ENCODE measurements at places on chromosomes 6 and 20. TPM values are rescaled to one million over a fixed set of nuclear protein-coding genes. Genes with fewer than 3 reads are reported as not detected.
A peak's percentile ranks its signal among the peaks of the same experiment; 100 is the strongest.

GRCh38 chr20:24148372-24148771 is 159.8 kb upstream of the GGTLC1 start:
- DNase-seq, result no peak

GRCh38 chr6:32825966-32826365 is 9.2 kb upstream of the HLA-DOB start:
- DNase-seq, result no peak

- no peak for DNase-seq
Measured at GRCh38 chr20:17618673-17619013, 48.8 kb downstream of the DSTN start.

GRCh38 chr6:11362564-11362963 is 130.1 kb upstream of the NEDD9 start:
- no peak for DNase-seq

GRCh38 chr20:1533059-1533458 is 24.4 kb downstream of the SIRPD start:
- DNase-seq, result no peak

The CYP39A1 gene
- 2.1 TPM for total RNA-seq

DNA sequence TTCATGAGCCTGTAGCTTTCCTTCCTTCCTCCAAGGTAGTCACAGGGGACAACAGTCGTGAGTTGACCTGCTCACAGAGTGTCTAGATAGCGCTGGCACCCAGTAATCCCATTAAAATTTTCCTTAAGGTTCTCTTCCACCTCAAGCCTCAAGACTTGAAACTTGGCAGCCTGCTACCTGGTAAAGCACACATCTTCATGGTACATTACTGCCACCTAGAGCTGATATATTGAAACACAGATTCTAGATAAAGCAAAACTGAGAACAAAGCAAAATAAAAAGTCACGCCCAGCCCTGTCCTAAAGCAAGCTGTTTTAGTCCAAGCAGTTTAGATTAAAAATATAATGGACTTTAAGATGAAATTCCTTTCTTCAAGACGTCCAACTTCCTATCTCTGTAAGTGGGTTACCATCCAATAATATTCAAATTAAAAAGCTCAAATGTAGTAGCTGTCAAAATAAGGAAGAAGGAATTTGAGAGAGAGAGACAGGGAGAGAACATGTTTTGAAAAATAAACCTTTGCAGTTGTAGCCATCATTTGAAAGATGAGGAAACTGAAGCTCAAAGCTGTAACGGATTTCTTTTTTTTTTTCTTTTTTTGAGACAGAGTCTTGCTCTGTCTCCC is 50.7 kb upstream of the CD83 start:
- DNase-seq, result peak; percentile 54

The FITM2 gene
- total RNA-seq, result 4.4 TPM

The ASIP gene
- not detected for total RNA-seq

GRCh38 chr20:31845300-31845863 is at the start of gene FOXS1:
FOXS1 (minus strand) TSS chr20:31845604; CDS start chr20:31845542, 62 bp downstream.
- DNase-seq, result peak; percentile 61

GRCh38 chr6:169253337-169254238 is at the start of gene THBS2:
THBS2 (minus strand) TSS chr6:169253846; CDS start chr6:169250784, 3,062 bp downstream.
- DNase-seq, result no peak

DNA sequence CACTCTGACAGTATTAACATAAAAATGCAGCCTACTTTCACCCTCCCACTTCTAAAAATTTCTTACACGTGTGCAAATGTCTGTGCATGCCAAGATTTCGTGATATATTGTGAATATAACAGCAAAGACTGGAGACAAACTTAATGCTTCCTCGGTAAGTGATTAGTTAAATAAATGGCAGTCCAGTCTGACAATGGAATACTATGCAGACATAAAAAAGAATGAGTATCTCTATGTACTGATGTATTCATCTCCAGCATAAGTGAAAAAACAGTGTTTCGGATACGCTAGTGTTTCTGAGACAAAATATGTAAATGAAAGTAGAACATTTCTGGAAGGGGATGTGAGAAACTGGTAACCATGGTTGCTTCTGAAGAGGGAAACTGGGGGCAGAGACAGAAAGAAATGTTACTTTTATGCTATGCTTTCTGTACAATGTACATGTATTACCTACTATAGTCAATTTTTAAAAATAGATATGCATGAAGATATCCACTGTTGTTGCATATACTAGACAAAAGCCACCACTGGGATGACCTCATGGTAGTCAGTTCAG is 7.0 kb downstream of the SLC22A23 start:
- DNase-seq, result no peak

DNA sequence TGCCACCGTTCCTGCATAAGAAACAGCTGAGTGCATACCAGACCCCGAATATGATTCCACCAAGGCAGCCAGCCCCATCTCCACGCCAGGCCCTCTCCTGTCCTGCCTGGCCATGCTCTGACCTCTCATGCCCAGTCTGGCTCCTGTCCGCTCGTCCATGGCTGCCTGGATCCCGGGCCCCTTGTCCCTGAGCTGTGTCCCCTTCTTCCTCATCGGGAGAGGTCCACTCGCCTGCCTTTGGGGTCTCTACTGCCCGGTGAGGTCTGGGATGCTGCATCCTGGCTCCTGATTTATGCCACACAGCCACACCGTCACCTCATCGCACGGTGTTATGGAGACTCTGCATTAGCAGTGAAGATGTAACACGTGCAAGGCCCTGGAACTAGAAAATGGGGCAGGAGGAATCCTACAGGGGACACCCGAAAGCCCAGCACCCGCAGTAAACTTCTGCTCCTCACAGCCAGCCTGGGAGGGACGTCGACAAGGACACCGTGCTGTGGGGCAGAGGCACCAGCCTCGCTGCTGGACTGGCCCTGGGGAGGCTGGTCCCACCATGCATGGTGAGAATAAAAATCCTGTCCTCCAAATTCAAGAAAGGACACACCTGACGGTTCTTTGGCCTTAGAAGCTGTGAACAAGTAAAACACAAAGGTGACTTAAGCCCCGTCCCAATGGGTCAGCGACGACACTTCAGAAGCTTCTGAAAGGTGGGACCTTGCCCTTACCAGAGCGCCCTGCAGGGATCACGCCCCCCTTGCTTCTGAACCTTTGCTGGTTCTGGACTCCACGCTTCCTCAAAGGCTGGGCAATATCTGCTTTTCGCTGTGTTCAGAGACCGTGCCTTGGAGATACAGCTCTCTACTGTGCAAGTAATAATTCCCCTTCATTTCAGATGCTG is 103.0 kb downstream of the DLL1 start:
- DNase-seq, result peak; percentile 35

GRCh38 chr6:81997090-81997926 is 244.8 kb upstream of the TENT5A start:
- no peak for DNase-seq

- DNase-seq, result peak; percentile 16
Measured at GRCh38 chr6:116564311-116564710, 7.0 kb upstream of the RWDD1 start.

DNA sequence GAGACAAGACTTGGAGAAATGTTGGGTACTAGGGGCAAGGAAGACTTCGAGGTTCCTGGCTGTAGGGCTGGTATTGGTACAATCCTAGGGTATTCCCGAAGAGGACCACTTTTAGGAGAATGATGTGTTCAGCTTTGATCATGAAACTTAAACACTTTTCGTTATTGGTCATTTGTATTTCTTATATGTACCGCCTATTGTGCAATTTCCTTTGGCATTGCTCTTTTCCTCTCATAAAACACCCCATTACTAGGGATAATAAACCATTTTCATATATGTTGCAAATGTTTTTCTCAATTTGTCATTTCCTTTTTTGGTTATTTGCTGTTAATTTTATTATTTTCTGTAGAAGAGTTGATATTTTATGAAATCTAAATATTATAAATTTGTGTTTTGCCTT is 18.9 kb upstream of the ARFGEF3 start:
- DNase-seq, result no peak

DNA sequence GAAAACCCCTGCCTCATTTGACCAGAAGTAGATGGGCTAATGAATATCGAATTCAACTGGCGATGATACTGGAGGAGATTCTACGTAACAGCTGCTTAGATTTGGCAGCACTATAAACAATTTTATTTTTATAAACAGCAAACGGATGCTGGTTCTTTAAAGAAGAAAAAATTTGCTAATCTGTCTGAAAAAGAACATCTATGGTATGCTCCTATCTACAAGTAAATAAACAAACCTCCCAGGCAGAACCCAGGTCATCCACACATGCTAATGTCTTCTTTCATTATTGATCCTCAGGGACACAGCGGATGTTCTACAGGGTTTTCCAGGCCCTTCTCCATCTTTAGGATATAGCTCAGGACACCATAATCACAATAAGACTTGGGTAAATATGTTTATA is 291.3 kb downstream of the ALDH8A1 start:
- peak; percentile 28 for DNase-seq

The LY6G6F gene
- not detected for total RNA-seq

DNA sequence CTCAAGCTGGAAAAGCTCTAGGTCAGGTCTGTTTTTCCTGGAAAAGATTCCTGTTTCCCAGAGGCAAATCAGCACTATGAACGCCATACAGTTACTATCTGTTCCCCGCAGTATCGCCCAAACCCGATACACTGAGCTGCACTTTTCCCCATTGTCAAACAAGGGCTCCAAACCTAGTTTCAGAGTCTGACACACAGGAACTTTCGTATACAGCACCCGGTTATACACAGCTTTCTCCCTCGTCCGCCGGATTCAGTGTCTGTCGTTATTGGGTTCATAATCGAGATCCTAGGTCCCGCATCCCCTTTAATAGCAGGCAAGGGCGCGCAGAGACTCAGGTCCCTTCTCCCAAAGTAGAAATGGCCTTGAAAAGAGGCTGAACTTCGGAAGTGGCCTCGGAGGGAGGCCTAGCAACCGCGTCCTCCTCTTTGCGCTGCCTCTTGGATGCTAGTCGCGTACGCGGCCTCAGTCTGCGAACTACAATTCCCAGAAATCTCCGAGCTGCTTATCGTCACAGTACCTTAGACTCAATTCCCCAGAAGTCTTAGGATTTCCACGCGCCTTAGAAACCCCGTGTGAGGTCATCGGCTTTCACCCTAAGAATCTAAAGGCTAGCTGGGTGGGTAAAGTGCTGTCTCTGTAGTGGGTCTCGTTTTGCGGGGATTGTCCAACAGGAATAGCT is 34.2 kb downstream of the ZNF391 start:
- DNase-seq, result no peak

The HLA-DOA gene
- total RNA-seq, result not detected

GRCh38 chr6:3865463-3865862 is 16.3 kb downstream of the FAM50B start:
- no peak for DNase-seq

GRCh38 chr6:118791499-118791898 is 102.5 kb upstream of the ASF1A start:
- no peak for DNase-seq

The VSX1 gene
- not detected for total RNA-seq

The CDH26 gene
- total RNA-seq, result not detected

The VWA7 gene
- total RNA-seq, result not detected

- no peak for DNase-seq
Measured at GRCh38 chr20:20138301-20139064, 86.2 kb downstream of the CFAP61 start.

The ARG1 gene
- total RNA-seq, result not detected

The PDE7B gene
- total RNA-seq, result not detected

GRCh38 chr20:38893056-38893564 is 33.1 kb upstream of the FAM83D start:
- no peak for DNase-seq

DNA sequence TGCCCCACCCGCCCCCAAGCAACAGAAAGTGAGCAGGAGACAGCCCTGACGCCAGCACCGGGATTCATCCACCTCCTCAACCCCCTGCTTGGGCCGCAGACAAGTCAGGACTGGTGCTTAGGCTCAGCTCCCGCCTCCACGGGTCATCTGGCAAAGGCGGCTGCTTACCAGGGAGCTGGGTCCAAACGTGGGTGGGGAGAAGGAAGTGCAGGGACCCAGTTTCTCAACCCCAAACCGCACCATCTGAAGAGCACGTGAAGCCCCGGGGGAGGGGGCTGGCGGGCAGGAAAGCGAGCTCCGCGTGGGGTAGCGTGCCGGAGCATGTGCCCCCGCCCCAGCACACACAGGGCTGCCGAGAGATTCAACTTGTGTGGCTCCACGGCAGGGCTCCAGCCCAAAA is 87.2 kb downstream of the BMP7 start:
- no peak for DNase-seq

- DNase-seq, result peak; percentile 49
Measured at GRCh38 chr6:142900227-142900971, 44.6 kb downstream of the HIVEP2 start.

GRCh38 chr20:45489083-45489531 is 19.6 kb downstream of the WFDC2 start:
- DNase-seq, result no peak

- peak; percentile 90 for DNase-seq
Measured at GRCh38 chr20:4082406-4083097, 67.2 kb upstream of the RNF24 start.

DNA sequence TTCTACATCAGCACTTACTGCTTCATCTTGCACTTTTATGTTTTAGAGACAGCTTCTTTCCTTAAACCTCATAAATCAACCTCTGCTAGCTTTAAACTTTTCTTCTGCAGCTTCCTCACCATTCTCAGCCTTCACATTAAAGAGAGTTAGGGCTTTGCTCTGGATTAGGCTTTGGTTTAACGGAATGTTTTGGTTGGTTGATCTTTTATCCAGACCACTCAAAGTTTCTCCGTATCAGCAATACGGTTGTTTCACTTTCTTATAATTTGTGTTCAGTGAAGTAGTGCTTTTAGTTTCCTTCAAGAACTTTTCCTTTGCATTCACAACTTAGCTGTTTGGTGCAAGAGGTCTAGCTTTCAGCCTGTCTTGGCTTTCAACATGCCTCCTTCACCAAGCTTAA is 40.4 kb downstream of the DNAAF9 start:
- DNase-seq, result no peak

DNA sequence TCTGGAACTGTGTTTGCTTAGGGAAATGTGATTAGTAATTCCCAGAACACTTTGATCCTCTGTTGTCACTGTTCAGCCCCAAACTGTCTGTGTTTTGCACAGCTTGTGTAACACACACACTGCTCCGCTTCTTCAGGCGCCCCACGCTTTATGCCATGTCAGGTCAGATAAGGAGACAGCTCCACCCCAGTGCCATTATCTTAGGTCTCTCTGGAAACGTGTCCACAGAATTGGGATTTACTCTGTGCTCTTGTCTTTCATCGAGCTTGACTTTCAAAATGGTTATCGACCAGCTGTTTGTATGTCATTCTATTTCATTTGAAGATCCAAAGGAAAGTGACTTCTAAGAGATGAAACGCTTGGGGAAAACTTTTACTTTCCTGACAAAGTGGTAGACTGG is 106.4 kb upstream of the SSTR4 start:
- no peak for DNase-seq

GRCh38 chr6:11852061-11852651 is 73.6 kb upstream of the ADTRP start:
- no peak for DNase-seq

GRCh38 chr6:43226192-43226851 is 3.0 kb downstream of the DNPH1 start:
- no peak for DNase-seq

DNA sequence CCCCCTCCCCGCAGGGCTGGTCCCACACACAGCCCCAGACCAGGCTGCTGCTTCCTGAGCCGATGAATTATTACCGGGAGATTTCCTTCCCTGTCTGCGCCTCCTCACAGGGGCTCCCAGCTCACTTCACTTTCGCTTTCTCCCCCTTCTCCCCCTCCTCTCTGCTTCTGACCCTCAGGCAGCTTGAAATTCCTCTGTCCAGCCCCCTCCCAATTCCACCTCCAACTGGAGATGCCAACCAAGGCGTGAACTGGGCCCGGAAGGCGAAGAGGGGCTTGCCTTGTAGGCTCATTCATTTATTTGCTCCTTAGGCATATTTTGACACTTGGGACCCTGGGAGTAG is 1.7 kb upstream of the TCF15 start:
- DNase-seq, result no peak

The GABRR1 gene
- not detected for total RNA-seq

- no peak for DNase-seq
Measured at GRCh38 chr6:119276211-119276610, 73.3 kb downstream of the MAN1A1 start.

GRCh38 chr6:45970326-45970725 is 45.3 kb downstream of the CLIC5 start:
- DNase-seq, result peak; percentile 77

Data from SJSA1 (cell line).